Thymus (tissue), 14 donors: ENCODE measurements at places on chromosomes 7 and 10.

DNA sequence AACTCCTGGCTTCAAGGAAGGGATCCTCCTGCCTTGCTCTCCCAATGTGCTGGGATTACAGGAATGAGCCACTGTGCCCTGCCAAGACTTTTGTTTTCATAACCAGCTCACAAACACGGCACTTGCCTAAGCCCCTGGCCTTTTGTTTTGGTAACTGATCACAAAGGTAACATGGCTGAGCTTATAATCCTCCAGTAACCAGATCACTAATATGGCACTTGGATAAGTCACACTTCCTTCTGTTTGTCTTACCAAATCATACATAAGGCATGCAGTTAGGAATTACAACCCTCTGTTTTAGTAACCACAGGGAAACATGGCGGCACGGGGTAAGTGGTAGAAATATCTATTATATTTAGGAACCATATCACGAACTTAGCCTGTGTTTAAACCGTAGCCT lies 577.1 kb downstream of the CALN1 start:
- DNase-seq = no peak

- no peak for DNase-seq
These were observed 17.7 kb upstream of the TTYH3 start for GRCh38 chr7:2613931-2614600.

GRCh38 chr7:45938626-45939302 lies 17.7 kb upstream of the IGFBP3 start:
- DNase-seq = no peak

- no peak for DNase-seq
These were observed 31.5 kb downstream of the ADD3 start for GRCh38 chr10:110039254-110039653.

DNA sequence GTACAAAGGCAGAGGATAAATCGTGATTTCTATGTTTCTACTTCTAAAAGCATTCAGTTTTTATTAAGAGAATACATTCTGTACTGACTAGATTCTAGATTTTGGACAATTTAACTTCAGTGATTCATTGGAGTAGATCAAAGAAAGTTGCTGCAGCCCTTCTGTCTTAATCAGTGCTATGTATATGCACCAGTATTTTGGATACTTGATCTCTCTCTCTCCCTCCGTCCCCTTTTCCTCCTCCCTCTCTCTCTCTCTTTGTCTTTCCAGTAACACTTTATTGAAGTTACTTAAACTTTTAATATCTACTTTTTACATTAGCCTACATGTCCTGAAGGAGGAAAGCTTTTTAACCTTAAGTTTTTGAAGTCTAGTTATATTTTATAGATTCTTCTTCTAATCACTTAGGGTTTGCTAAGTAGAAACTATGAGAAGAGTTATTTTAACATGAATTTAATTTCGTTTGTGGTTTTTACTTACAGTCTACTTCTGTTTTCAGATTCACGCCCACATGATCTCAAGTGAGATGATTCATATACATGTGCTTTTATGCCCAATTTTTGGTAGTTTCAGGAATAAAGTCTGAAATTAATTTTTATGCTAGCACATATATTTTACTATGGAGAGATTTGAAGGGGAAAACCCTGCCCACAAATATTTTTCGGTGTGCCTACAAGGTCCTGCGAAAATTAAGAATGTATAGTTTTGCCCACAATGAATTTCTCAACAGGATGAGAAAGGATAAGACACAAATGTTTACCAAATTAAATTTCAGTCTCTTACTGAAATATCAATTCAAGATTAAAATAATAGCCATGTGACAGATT lies 9.1 kb downstream of the MDFIC start:
- DNase-seq = no peak

DNA sequence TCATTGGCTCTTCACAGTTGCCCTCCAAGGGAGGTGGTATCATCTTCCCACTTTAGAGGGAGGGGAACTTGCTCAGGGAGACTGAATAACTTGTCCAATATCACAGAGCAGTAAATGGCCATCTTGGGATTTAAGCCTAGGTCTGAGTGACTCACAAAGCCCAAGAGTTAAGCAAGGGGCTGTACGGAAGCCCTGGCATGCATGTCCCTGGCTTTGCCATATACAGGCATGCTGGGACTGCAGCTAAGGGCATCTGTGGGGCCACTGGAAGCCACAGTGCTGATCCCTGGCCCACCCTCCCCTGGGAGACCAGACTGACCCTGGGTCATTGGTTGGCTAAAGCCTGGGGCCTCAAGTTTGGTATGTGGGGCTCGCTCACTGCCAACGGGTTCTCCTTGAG lies 3.1 kb downstream of the VSIR start:
- no peak for DNase-seq

GRCh38 chr7:106099539-106099938 lies 12.6 kb downstream of the SYPL1 start:
- no peak for DNase-seq

- no peak for DNase-seq
These were observed 23.9 kb downstream of the LIPM start for GRCh38 chr10:88826388-88826787.

DNA sequence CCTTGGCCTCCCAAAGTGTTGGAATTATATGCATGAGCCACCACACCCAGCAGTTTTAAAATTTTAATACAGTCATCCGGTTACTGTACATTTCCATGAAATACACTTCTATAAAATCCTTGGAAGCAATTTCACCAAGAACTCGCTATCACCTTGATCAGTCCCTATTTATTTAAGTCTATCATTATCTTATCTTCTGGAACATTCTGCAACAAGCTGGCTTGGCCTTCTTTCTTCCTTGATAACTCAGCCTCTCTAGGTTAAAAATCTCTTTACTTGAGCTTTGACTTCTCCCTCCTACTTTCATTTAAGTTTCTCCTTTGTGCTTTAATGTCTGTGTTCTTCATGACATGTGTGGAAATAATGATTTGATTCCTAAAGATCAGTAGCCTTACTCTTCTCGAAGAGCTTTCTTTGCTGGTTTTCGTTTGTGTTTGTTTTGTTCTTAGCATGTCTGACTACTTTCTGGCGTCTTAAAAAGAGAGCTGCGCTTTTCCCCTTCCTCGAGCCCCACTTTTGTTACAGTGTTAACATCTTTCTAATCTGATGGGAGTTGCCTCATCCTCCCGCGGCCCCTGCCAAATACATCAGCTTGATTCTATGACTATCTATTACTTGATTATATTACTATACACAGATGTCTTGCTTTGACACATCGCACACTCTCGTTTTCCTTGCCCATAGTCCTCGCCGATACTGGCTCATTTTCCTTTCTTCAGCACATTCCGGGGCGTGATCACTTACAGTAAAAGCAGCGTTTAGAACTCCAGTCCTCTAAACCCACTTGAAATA lies 11.1 kb upstream of the CALML5 start:
- DNase-seq = no peak

DNA sequence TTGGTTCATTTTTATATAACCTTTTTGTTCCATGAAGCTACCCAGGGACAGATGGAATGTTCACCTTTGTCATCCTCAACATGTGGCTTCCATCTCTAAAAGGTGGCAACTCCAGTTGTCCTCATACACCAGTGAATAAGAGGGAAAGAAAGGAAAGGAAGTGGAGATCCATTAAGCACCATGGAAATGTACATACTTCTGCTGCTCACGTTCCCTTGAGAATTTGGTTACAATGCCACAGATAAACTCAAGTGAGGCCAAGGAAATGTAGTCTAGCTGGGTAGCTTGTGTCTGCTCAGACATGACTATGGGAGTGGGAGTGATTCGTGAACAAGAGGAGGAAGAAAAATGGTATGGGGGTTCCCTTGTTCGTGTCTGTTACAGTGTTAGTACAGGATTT lies 237.1 kb upstream of the FAM3C start:
- DNase-seq = no peak

- DNase-seq = no peak
These were observed 149.0 kb downstream of the MGMT start for GRCh38 chr10:129615921-129616525.

GRCh38 chr10:113267619-113268562 lies 285.0 kb upstream of the HABP2 start:
- DNase-seq = no peak

- DNase-seq = no peak
These were observed 28.6 kb downstream of the LRMDA start for GRCh38 chr10:75460059-75460458.

DNA sequence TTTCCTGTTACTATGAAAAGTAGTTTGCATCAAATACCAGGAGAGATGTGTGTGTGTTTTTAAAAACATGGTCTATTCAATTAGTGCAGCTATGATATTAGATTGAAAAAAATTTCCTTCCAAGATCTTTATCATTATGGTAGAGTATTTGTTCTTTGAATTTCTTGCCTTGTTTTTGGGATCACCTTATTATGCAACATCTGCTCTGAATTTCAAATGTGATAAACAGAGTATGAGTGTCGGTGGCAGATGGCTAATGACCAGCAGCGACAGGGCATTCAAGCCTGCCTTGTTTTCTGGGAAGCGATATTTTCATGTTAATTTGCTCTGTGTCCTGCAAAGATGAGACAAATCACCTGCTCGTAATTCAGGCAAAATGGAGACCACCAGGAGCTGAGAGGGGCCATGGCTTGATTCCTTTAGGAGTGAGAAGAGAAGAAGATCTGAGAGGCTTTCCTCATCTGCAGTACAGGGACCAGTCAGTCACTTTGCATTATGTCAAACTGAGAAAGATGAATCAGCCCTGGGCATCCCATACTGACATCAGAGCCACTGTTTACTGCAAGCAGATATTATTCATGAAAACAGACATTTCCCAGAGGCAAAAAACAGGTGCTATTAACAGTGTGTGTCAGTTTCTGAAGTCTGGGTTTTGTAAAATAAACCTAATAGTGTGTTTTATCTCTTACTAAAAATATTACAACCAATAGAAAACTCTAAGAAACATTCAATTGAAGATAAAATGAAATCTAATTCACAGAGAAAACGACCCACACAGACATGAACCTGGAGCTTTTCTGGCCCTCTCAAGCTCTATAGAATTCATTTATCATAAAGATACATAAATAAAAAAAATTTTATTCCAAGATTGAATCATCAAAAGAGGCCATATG lies 67.6 kb downstream of the CDK6 start:
- no peak for DNase-seq

- DNase-seq = no peak
These were observed 45.6 kb downstream of the SFMBT2 start for GRCh38 chr10:7365027-7365745.

GRCh38 chr7:148847815-148848734 lies 36.0 kb downstream of the EZH2 start:
- DNase-seq = no peak

DNA sequence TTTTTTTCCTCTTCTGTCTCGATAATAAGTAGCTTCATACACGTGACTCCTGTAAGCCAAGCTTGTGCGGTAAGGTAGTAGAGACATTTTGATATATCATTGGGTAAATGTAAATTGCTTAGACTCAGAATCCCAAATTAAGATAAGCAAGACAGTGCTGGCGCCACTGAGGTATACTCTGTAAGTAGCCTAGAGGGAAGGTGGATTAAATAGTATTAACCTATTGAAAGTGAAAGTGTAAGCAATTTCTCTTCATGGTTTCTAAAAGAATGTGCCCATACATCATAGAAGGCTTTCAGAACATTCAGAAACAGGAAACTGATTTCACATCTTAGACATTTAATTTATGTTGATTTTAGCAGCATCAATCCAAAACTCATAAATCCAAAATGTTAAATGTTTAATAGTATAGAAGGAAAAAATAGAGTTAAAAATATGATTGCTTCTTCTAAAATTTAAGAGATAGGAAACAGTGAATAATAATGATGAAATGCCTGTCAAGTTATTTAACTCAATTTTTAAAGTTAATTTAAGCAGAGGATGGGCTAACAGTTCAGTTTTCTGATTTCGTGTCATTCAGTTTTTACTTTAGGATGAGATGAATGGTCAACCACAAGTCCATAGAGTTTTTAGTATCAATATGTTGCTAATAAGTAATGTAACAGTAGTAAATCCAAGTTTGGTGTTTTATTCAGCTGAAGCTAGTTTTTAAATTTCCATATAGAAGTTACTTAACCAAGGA lies 36.8 kb downstream of the LRRC72 start:
- DNase-seq = no peak

DNA sequence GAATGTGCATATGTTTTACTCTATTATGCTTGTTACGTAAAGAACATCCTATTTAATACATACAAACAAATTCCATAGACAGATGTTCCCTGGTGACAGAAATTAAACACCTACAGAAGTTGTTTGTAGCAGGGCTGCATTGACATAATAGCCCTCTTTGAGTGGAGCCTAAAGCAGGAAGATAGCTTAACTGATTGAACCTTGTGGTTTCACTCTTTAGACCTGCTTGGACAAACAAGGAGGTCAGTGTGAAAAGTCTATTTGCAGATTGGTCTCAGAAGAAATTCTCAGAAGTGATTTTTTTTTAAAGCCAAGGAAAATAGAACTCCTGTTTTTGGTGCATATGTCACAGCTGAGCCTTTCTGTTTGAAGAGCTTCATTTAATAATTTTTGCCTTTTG lies 121.3 kb downstream of the PPP1R9A start:
- no peak for DNase-seq

DNA sequence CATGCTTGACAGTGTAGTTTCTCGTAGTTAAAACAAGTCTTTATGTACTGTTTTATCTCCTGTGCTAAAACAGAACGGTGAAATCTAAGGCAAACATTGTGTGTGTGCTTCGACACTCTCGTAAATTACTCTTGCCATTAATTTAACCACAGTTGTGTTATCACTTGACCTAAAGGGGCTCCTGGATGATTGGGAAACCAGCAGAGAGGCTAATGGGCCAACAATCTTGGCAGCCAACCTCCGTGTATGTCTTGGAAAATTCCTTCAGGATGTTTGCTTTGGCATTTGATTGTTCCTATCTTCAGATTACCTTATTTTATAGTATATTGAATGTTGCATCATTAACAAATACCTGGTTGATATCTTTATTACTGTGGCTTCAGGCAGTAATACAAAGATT lies 409.5 kb downstream of the SDK1 start:
- no peak for DNase-seq

DNA sequence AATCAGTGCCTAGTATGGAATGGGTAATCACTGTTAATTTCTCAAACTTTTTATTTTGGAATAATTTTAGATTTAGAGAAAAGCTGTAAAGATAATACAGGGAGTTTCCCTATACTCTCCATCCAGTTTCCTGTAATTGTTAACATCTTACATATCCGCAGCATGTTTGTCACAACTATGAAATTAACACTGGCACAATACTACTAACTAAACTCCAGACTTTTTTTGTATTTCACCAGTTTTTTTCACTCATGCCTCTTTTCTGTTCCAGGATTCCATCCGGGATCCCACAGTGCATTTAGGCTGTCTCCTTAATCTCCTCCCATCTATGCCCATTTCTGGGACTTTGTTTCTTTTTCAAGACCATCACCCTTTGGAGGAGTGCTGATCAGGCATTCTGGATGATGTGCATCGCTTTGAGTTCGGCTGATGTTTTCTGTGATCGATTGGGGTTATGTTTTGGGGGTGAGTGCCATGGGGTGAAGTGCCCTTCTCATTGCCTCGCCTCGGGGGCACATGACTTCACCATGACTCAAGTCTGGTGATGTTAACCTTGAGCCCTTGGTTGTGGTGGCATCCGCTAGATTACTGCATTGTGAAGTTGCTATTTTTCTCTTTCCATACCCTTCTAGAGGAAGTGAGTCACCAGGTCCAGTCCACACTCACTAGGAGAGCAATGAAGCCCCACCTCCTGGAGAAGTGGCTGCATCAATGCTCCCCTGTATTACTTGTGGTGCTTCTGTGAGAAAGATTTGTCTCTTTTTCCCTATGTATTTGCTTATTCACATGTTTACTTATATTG lies 43.9 kb upstream of the GRB10 start:
- no peak for DNase-seq
